NCI-H1105 (cell line): ENCODE measurements at places on chromosomes 5 and 9.

DNA sequence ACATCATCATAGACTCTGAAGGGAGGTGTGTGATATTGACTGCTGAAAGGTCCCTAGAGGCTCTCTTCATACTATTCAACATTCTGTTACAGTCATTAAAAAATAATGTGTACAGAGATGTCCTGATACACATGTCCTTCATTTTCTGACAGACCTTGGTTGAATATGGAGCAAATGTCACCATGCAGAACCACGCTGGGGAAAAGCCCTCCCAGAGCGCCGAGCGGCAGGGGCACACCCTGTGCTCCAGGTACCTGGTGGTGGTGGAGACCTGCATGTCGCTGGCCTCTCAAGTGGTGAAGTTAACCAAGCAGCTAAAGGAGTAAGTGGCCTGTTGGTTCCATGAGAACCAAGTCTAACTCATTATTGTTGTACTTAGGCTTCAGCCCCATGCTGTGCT is 132.4 kb downstream of the SNCAIP start:
- DNase-seq: no peak

DNA sequence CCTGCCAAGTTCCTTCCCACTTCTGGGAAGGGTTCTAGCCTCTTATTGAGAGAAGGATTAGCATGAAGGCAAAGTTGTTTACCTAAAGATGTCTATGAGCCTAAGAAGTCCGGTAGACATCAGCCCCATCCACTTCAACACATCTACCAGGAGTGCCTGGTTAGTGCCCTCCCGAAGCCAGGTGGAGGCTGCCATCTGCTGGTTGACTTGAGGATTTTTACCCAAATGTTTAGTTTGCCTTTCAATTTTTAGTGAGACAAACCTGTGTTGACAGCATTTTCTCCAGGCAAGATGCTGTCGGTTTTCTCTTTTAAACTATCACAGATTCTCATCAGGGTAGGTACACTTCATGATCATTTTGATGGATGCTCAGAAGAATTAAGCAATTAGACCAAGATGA is 83.6 kb upstream of the TNFSF8 start:
- peak; percentile 58 for DNase-seq

DNA sequence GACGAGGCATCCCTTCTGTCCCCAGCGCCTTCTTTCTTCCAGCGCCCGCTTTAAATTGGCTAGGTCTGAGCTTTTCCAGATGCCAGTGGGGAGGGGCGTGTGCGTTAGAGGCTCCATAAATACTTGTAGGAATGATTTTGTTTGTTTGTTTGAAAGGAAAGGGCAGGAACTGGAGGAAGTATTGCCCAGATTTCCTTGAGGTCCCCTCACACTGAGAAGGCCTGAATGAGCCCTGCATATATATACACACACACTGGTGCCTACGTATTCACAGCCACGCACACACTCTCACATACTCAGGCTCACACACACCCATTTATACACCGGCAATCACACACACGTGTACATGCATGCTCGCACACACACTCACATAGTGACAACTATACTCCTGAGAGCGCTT is 1.0 kb upstream of the SLIT3 start:
- DNase-seq: no peak

GRCh38 chr9:81622471-81623255 is 66.7 kb downstream of the TLE1 start:
- DNase-seq: no peak

DNA sequence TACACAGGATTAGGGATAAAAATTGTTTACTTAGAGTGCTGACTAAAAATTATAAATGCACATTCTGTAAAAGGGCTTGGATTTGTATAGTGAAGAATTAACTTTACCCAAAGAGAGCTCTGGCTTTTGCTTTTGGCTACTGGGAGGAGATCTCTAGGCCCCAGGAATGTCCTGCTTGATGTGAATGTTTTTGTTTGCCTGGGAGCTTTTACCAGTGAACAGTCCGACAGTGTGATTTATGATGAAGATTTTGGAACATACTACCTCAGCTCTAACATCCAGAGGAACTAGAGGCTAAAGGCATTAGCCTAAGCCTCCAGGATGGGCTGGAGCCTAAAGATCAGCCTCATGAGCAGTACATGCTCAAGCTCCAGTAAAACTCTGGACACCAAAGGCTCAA is 103.7 kb upstream of the RFX3 start:
- DNase-seq: no peak

DNA sequence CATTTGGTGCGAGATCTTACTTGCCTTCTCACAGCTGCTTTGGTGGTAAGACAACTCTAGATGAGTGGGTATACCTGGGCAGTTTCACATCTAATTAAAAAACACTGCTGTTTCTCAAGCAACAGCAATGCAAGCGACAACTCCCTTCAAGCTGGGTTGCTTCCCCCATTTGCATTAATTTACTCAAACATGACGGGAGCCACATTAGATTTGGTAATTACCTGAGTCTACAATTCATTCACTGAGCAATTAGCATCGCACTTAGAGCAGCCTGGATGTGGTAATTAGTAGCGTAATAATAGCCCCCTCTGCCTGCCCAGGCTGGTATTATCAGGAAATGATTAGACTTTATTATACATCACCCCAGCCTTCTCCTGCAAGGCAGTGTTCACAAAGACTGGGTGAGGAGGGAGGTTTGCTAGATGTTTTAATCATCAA is 73.4 kb downstream of the FBXO38 start:
- DNase-seq: peak; percentile 89

- DNase-seq: no peak
Measured at GRCh38 chr9:136327304-136327974, at the start of gene GPSM1. Gene GPSM1 (plus strand): TSS chr9:136327539. CDS start chr9:136327696, 157 bp downstream.

GRCh38 chr9:91949392-91949945 is 559 bp downstream of the ROR2 start:
- no peak for DNase-seq

DNA sequence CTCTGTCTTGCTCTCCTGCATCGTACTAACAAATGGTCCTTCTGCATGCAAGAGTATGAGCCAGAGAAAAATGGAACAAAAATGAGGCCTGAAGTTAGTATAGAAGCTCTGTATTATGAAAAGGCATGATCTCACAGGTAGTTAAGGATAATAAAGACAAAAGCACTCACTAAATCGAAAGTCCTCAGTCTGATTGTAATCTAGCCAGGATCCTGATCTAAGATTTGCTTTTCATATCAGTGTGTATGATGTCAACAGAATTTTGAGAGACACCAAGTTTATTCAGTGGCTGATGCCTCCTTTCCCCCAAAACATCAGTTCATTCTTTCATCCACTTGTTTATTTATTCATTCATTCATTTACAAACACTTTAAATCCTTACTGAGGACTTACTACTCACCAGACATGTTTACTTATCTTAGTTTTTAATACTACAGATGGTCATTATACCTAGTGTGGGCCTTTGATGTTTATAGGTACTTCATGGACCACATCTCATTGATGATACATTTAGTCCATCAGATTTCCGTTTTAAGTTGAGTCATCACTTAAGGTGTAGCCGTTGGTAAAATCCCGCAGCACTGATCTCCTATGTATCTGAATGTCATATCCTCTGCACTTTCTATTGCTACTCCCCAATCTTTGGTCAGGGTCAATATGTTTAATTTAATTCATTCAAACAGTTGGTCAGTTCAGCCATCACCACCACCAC is 105.2 kb upstream of the DHFR start:
- DNase-seq: no peak

GRCh38 chr5:90983148-90983547 is 400.0 kb downstream of the ARRDC3 start:
- no peak for DNase-seq

DNA sequence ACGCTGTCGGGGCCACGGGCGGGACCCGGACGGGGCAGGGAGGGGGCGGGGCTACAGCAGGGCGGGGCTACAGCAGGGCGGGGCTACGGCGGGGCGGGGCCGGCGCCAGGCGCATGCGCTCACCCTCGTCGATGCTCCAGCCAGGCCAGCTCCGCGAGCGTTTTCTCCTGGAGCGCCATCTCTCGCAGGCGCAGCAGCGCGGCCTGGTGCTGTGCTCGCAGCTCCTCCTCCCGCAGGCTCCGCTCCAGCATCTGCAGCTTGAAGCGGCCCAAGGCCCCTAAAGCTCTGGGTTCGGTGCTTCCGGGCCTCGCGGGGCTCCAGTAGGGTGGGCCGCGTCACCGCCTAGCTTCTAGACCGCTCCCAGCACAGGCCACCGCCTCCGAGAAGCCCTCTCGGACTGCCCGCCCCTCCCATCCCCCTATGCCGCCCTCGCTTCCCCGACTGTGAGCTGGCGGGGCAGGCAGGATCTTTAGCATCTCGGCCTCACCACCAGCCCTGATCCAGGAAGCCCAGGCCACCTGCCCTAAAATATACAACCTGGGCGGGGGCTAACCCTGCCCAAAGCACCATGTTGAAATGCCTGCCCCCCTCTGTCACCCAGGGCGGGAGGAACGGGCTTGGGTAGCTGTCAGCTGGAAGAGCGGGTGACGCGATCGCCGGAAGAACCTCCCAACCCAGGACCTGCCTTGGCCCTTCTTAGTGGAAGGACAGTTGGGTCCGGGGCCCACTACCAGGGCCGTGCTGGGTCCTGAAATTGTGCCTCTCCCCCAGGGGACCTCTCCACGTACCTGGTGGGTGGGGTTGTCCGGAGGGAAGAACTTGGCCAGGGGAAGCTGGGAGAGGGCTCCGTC is 21.9 kb upstream of the QSOX2 start:
- no peak for DNase-seq
